HS-5 (cell line): ENCODE measurements at places on chromosomes 12 and 14.

DNA sequence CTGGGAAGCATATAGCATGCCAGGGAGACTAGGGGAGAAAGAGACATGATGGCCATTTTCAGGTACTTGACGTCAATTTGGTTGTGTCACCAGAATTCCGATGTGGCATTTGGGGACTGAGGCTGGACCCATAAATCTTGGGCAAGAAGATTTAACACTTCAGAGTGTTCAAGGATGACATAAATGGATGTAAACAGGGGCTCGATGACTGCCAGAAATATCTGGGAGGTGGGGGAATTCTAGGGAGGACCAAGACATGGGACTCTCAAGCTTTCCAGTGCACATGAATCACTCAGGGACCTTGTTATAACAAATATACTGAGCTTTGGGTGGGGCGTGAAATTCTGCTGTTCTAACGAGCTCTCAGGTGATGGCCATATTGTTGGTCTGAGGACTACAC, 17.8 kb downstream of the HAL start:
- DNase-seq: no peak

DNA sequence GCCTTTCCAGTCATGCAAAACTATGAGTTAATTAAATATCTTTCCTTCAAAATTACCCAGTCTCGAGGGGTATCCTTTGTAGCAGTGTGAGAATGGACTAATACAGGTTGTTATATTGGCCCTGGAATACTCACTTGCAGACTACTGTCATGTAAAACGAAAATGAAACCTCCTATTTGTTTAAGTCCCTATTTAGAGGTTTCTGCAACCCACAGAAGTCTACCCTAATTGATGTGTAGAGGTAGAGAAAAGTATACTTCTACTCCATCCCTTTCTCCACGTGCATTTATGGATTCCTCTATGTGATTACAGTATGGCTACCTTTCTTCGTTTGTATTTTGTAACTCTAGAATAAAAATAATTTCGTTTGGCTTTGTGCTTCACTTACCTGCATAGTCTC, 371.1 kb downstream of the FSCB start:
- no peak for DNase-seq

- DNase-seq: no peak
Measured at GRCh38 chr12:66482351-66483203, 180.3 kb downstream of the HELB start.

- DNase-seq: no peak
Measured at GRCh38 chr14:53526200-53526599, 373.1 kb upstream of the DDHD1 start.

DNA sequence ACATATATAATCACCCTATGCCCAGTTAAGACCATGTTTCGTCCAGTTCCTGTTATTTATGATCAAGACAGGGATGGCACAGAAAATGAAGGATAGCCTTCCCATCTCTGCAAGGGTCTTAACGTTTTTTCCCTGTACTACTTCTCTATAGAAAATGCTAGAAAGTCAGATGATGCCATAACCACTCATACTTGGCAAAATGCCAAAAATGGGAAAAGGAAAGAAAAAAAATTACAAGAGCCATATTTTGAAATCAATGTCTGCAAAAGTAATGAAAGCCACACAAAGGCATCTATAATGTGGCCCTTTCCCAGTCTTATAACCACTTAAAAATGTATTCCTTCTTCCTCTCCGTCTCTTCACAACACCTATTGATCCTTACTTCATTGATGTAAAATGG, 1.8 kb upstream of the MYL6B start:
- DNase-seq: no peak

DNA sequence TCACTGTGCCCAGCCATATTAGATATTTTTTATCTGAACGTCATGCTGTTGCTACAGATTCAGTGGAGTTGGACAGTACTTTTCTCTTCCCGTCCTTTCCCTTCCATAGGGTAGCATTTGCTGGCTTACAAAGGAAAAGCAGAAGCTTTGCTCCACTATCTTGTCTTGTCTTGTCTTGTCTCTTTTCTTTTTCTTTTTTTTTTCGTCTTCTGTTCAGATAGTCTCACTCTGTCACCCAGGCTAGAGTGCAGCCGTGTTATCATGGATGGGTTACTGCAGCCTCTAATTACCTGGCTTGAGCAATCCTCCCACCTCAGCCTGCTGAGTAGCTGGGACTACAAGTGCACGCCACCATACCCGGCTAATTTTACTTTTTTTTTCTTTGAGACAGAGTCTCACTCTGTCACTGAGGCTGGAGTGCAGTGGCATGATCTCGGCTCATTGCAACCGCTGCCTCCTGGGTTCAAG, 21.1 kb downstream of the OR10G3 start:
- no peak for DNase-seq

DNA sequence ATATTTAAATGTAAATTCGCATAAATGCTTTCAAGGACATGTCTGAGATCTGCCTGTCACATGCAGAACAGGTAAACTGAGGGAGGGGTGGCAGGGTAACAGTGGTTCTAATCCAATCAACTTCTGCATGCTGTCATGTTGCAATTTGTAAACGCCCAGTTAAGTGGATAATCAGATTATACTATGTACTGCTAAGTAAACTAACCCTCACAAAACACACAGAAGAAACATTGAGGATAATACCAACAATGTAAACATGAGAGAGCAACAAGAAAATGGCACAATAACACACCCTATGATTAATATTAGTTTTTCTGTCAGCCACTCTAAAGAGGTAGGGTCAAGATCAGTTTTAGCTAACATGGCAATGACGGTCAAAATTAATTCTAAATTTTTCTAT, 123.7 kb downstream of the KIF21A start:
- no peak for DNase-seq

DNA sequence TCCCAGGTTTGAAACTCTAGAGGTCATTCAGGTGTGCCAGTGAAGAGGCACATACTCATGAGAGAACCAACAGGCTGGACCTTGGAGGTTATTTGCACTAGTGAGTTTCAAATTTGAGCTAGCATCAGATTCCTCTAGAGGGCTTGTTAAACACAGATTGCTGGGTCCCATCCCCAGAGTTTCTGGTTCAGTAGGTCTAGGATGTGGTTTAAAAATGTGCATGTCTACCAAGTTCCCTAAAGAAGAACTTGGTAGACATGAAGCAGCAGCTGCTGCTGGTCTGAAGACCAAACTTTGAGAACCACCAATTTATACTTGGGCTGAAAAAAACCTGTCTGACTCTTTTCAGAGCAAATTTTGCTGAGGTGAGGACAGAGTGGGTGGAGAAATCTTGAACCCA, 61.7 kb downstream of the SUSD6 start:
- DNase-seq: no peak

DNA sequence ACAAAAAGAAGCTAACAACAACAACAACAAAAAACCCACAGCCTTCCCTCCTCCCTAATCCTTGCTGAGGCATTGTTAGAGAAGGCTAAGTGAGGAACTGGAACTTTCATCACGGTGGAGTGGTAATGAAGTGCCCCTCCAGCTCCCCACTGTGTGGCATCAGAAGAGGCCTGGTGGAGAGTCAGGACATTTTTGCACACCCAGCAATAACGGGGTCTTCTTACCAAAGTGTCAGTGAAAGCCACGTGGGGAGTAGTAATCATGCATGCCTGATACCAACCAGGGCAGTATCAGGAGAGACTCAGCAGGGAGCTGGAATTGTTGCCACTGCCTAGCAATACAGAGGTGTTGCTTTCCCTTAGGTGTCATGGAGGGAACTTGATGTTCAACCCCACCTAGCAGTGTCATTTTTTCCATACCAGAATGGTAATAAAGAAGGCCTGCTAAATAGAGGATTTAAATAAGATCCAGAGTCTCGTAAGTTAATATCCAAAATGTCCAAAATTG, 299.7 kb upstream of the RGS6 start:
- DNase-seq: no peak

- no peak for DNase-seq
Measured at GRCh38 chr14:101286271-101287018, 274.9 kb upstream of the DIO3 start.

GRCh38 chr12:124130691-124131591, 157.9 kb downstream of the ZNF664 start:
- DNase-seq: no peak

GRCh38 chr12:91778938-91779400, 366.7 kb downstream of the BTG1 start:
- peak; percentile 96 for DNase-seq

DNA sequence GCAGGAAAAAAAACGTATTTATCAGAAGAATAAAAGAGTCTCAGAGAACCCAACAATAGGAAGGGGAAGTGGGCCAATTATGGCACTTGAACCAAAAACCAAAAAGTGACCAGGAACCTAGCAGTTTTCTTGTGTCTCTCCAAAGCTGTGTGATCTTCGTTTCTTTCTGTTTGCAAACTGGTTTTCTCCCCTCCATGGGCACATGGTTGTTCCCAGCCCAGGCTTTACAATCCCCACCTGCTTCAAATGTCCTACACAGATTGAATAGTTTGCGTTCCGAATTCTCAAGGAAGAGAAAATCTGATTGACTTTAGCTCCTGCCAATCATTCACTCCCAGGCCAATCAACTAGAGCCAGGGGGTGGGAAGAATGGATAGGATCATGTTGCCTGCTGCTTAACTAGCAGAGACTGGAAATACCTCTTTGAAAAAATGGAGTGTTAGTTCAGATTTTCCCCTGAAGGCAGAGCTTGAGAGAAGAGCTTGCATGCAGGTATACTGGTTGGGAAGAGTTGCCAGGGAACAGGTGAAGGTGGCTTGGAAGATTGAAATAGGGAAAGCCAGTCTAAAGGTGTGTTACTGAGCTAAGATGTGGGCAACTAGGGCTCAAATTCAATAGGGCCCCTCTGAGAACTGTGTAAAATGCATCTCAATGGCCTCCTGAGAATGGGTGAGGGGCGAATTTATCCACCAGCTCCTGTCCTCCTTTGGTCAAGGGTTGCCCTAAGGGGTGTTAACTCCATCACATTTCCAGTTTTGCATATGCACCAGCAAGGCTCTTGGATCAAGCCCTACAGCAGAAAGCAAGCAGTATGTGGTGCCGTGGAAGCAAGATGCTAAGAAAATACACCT, 106.4 kb upstream of the SRRM4 start:
- no peak for DNase-seq

DNA sequence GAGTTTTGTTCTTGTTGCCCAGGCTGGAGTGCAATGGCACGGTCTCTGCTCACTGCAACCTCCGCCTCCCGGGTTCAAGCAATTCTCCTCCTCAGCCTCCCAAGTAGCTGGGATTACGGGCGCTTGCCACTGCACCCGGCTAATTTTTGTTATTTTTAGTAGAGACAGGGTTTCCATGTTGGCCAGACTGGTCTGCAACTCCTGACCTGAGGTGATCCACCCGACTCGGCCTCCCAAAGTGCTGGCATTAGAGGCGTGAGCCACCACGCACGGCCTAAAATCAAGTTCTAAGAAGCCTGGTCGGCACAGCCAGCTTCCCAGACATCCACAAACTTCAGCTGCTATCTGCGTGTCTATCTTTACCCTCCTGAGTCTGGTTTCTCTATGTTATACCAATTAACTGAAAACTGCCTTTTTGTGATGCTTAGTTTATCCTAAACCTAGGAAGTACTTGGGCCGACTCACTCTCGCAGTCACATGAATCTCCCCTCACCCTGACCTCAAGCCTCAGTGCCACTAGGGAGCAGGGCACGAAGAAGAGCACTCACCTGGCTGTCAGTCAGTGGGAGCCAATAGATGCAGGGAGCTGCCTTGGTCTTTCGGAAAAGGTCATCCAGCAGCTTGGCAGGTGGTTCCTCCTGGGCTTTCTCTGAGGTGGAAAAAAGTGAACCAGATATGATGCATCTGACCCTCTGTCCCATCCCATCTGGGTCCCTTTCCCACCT, 3.4 kb upstream of the CDH24 start:
- no peak for DNase-seq

DNA sequence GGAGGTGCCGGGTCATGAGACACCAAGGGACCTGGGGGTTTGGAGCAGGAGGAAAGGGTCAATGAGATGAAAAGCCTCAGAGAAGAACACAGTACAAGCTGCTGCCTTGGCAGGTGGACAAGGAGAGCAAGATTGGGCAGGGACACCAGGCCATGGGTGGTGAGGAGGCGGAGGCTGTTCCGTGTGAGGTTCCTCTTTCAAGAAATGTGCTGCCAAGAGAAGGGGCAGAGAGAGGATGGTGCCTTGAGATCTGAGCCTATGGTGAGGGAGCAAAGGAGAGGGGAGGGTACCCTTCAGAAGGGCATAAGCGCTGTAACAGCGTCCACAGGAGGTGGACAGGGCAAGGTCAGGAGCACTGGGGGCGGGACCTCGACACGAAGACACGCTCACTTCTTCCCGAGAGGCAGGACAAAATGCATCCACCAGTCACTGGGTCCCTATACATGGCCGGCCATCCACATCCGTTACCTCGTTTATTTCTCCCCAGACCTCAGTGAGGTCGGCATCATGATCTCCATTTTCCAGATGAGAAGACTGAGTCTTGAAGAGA, 100.2 kb downstream of the B4GALNT3 start:
- DNase-seq: no peak

DNA sequence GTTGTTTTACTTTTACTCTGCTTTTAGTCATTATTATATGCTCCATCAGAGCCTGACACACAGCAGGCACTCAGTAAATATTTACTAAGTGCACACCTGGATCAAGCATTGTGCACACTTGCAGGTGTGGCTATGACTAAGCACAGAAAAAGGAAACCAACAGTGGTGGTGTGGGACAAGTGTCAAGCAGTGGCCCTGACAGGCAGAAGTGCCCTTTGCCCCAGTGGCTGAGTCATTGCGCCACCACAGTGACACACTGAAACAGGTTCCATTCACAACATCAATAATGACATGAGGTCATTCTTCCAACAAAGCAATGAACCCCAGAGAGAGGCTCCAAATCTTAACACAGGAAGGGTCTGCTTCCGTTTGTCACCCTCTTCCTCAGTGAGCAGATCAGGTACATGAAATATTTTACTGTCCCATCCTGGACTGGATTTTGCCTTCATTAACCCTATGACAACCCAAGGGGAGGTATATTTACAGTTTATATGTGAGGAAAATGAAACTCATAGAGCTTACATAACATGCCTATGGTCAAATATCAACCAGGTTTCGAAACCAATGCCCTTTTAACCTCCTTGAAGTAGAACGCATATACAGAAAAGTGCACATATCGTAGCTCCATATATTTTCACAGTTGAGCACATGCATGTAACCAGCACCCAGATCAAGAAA, 82.6 kb upstream of the GTF2A1 start:
- no peak for DNase-seq
